ENCODE measurements at places on chromosomes 4 and X. TPM values are rescaled to one million over a fixed set of nuclear protein-coding genes. Genes with fewer than 3 reads are reported as not detected.

The SCRG1 gene
- 1.3 TPM for total RNA-seq

The ARSH gene
- not detected for total RNA-seq

The SMARCA5 gene
- 37.5 TPM for total RNA-seq

DNA sequence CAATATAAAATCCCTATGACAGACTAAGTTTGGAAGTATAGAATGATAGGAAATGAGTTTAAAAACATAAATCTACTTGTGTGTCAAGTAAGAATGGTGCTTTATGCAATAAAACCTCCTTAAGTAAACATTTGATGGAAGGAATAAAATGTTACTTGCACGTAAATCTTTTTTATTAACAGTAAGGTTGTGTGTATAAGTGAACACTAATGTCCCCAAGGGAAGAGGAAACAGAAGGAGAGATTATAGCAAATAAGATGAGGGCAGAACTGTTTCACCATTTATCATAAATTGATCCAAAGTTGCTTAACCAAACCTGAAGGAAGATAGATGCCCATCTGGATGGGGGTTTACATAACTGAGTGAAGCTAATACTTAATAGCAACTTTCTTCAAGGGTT lies 86.8 kb downstream of the FRMPD4 start:
- DNase-seq, result no peak

GRCh38 chrX:45758319-45758718 lies 557.6 kb upstream of the DIPK2B start:
- DNase-seq, result no peak

- DNase-seq, result no peak
Measured at GRCh38 chrX:153456161-153456560, 10.3 kb upstream of the TREX2 start.

DNA sequence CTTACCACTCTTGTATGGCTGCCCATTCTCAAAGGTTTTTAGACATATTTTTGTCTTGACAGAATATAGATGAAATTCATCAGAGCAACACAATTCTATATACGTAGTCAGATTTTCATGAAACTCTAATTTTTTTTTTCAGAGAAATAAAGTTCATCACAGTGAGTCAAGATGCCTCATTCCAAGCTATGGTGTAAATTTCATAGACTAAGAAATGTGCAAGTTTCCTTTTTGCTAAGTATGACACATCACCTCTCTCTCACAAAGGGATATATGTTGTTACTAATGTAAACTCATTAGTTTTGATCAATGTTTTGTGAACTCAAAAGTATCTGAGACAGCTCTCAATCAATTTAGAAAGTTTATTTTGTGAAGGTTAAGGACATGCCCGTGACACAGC lies 60.4 kb upstream of the ATXN3L start:
- DNase-seq, result no peak

GRCh38 chr4:78004270-78004669 lies 52.9 kb upstream of the FRAS1 start:
- DNase-seq, result no peak
